Spleen (tissue), 13 donors: ENCODE measurements at places on chromosomes 5 and 9. TPM values are rescaled to one million over a fixed set of nuclear protein-coding genes. Genes with fewer than 3 reads are reported as not detected.

Gene TIMD4
- polyA plus RNA-seq: 3.4 TPM

GRCh38 chr5:81924442-81924841 lies 47.4 kb upstream of the ATG10 start:
- no peak for DNase-seq

GRCh38 chr5:172223901-172224873 lies 30.2 kb downstream of the EFCAB9 start:
- no peak for DNase-seq

- no peak for DNase-seq
These were observed 141.5 kb upstream of the FER start for GRCh38 chr5:108606185-108606584.

DNA sequence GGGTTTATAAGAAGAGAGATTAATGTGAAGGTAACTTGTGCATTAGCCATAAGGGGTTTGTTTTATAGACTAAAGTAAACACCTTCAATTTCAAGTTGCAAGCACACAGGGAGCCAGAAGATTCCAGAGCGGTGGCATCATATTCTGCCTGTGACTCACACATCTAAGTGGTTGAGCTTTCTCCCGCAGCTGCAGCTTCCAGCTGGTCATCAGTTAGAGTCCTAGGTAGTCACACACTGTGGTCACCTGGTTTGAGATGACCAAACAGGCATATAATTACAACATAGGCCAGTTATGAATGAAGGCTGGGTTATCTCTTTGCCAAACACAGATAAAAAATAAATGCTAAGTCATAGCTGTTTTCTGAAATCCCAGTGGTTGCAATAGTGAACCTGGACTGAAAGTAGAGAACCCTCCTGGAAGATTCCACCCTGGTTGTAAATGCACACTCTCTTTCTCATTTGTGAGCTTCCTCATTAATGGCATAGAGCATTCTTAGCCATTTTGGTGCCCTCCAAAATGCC lies 171.3 kb downstream of the GDNF start:
- DNase-seq: no peak

DNA sequence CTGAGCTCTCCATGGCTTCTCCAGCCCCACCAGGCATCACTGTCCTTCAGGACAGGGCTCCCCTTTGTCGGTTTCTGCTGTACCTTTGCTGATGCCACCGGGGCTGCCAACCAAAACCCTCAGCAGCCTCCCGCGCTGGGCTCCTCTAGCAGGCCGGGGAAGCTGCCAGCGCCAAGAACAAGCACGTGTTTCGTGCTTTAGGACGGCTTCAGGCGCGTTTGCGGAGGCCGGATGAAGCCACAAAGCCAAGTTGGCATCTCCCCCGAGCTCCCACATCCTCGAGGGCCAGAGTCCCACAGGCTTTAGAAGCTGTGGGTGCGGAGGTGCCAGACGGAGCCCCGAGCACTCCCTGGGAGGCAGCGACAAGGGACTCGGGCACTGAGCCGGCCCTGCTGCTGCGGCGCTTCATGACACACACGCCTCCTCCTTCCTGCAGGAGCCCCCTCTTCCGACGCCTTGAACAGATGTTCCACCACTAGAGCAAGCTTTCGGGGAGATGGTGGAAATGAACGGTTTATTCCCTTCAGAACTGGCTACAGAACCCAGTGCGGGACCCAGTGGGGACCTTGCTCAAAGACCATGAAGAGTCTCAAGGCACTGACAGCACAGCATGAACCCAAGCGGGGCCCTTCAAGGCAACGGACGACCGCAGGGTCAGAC lies 36.7 kb downstream of the SARDH start:
- DNase-seq: peak; percentile 78

Gene GPR150
- polyA plus RNA-seq: 0.83 TPM

- DNase-seq: no peak
These were observed 23.7 kb upstream of the PRDM12 start for GRCh38 chr9:130640681-130641080.

Gene SLC6A18
- not detected for polyA plus RNA-seq

- DNase-seq: no peak
These were observed 10.3 kb downstream of the TTC23L start for GRCh38 chr5:34849253-34849652.

Gene FCN2
- polyA plus RNA-seq: 1.0 TPM

- no peak for DNase-seq
These were observed 5.6 kb upstream of the ARL15 start for GRCh38 chr5:54315736-54316528.

DNA sequence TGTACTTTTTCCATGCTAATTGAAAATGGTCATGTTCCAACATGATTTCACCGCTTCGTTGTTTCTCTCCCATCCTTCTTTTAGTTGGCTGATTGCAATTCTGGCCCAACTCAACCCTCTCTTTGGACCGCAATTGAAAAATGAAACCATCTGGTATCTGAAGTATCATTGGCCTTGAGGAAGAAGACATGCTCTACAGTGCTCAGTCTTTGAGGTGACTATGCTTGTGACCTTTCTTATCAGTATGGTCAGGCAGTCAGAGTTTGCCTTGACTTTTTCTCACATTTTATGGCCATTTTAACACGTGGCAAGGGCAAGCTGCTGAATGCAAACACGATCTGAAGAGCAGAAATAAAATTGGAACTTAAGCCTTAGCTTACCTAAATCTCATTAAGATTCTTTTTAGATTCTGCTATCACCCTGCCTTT lies 36.0 kb upstream of the CREBRF start:
- no peak for DNase-seq

- DNase-seq: no peak
These were observed 46.7 kb downstream of the PRRC1 start for GRCh38 chr5:127564002-127564769.

DNA sequence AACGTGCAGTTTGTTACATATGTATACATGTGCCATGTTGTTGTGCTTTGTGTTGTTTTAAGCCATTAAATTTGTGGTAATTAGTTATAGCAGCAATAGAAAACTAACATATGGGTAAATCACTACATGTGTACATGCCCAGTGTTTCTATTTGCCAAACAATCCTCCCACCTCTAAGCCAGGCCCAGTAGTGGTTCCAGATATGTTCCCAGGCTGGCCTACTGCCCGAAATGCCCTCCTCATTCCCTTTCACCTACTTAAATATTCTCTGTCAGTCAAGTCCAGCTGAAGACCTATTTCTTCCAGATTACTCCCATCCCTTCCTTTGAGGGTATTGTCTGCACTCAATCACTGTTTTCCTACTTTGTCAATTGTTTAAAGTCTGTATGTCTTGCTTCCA lies 24.1 kb upstream of the AGGF1 start:
- DNase-seq: no peak

Gene IL9
- polyA plus RNA-seq: not detected

GRCh38 chr9:5800969-5801738 lies 31.8 kb downstream of the ERMP1 start:
- no peak for DNase-seq

GRCh38 chr5:163424836-163425235 lies 12.6 kb upstream of the CCNG1 start:
- DNase-seq: no peak

DNA sequence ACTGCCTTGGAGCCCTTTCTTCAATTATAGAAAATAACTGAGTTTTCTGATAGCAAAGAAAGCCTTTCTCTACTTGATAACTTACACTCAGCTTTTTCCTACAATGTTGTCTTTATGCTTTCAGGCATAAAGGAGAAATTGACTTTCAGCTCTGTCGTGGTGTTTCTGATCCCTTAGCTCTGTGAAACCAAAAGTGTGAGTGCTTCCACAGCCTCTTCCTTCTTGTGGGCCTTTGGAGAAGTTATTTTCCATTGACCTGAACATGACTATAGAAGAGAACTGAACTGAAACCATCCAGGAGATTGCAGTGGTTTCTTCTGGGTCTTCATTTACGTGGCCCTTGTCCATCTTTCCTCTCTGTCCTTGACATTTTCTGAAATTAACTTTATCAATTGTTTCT lies 59.5 kb upstream of the EQTN start:
- no peak for DNase-seq
